ENCODE measurements at places on chromosomes 7 and 10.

GRCh38 chr7:18575622-18576572, 80.3 kb downstream of the HDAC9 start:
- DNase-seq = no peak

DNA sequence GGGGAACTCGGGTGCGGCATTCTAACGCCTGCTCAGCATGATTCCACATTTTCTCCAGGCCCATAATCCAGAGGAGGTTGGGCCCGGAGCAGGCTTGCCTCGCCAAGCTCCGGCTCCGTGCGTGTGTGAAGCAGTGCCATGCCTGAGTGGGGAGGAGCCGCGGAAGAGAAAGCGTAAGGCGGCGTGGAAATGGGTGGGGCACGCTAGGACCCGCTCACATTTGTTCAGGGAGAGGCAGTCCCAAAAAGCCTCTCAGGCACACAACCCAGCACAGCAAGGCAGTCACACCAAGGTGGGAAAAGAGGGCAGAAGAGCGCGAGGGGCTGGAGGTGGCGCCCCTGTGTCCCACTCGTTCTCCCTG, 695 bp upstream of the VDAC2 start:
- DNase-seq = no peak

GRCh38 chr10:15344876-15345285, 26.2 kb downstream of the FAM171A1 start:
- DNase-seq = no peak

DNA sequence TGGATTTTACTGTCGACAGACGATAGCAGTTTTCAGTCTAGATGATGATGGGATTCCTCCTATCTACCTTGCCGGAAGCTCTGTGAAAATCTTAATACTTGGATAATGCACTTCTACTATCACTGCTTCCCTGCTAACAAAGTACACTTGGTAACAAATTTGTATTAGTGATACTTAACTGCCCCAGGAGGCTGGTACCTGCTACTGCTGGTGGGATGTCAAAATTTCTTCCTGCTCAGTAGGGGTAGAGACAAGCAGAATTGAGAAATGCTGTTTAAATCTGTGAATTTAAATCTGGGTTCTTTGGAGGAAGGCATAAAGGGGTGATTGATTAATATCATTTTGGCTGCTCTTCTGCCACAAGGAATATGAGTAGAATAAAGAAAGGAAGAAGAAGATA, 99.8 kb upstream of the STRIP2 start:
- DNase-seq = no peak

- DNase-seq = no peak
Measured at GRCh38 chr10:80684259-80684658, 146.6 kb downstream of the SH2D4B start.

DNA sequence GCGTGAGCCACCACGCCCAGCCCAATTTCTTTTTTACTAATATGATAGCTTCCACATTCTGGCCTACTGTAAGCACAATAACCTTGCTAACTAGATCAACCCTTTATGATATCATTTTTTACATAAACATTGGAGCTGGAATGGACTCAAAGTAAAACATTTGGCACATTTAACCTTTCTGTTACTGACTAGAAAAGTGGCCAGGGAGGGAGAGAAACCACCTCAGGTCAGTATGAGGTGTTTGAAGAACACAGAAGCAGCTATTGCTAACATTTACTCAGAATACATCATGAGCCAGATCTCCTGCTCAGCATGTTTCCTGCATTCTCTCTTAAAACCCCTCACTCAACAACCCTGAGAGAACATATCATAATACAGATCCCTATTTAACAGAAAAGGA, 27.3 kb downstream of the SGMS1 start:
- DNase-seq = no peak

DNA sequence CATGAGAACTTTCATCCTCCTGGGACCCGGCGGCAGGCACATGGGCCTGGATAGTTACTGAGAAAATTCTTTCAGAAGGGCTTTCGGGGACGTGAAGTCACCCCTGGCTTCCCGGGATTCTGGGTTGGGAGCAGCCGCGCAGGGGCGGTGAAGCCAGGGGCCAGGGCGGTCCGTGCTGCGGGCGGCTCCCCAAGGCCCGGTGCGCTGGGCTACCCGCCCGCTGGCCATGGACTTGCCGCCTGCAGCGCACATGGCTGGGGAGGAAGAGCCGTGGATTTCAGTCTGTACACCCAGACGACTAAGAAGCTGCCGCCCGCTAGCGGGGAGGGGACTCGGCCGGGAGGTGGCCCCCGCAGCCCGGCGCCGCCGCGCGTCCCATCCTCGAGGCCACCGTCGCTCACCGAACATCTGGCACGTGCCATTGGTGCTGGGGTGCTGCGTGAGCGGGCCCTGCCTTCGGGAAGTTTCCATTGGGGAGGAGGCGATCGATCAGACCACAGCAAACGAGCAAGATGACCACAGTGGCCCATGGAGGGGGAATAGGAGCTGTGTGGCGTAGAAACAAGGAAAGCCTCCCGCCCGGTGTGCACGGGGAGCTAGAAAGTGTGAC, 64.5 kb downstream of the TMEM209 start:
- DNase-seq = no peak

DNA sequence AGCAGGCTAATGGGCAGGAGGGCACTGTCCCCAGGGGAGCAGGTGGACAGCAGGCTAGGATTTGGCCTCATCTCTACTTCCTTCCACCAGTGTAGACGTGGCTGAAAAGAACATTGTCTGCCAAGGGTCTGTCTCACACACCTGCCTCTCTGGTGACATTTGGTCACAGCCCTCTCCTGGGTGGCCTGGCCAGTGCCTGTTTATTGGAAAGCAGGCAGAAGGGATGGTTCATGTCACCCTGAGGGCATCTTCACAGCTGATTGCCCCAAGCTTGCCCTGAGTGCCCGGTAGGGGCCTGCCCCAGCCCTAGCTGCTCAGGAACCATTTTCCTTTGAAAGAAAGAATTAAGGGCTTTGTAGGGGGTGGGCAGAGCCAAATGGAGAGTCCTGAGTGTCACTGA, 138.7 kb downstream of the C10orf105 start:
- no peak for DNase-seq

DNA sequence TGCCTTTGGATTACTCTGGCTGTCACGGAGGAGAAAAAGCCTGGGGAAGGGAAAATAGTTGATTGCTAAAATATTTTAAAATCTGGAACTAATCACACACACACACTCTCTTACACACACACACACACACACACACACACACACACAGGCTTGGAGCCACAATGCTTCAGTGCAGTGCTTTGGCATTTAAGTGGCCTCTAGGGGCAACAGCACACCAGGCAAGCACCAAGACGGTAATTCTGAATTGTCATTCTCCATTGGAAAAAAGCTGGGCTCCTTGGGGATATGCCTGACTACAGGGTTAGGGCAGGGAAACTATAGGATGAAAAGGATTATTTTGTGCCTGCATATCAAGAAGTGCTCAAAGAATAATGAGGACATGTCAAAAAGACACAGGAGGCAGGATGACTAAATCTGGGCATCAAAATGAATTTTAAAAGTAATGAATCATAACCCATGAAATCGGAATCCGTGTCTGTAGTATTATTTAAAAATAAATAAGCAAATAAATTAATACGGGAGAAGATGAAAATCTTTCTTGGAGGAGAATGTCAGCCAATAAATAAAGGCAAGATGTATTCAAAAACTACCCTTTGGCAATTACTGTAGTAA, 30.4 kb upstream of the DDC start:
- no peak for DNase-seq

DNA sequence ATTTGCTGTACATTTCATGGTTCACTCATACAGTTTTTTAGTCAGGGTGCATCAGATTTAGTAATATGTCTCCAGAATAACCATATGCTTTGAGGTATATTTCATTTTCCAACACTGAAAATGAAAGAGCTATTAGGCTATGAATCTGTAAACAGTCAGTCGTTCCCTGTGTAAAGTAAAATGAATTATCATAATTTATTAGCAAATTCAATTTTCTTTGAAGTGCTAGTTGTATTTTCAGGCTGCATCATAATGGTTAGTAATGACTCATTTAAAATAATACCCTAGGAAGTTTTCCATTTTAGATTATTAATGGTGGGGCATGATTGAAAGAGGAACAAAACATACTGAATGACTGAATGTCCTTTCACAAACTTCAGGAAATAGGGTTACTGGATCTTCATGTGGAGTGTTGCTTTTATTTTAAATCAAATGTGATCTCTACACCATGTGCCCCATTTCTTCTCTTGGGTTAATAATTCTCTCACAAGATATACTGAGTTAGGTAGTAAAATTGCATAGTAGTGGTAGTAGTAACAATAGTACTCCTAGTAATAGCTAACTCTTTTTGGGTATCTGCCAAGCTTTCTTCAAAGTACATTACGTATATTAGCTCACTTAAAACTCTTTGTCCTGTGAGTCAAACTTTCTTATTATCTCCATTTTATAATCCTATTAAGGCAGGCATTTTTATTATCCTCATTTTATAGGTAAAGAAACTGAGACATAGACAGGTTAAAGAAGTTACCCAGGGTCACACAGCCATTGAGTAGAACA, 476.5 kb downstream of the SUGCT start:
- no peak for DNase-seq
